Stimulated activated CD8-positive, alpha-beta memory T cell treated with anti-CD3 and anti-CD28 coated beads, Interleukin-12 subunit alpha, Interleukin-12 subunit beta, amount 100 ng/mL, for 4 hours (primary cell): ENCODE measurements at places on chromosomes 16 and 17.

DNA sequence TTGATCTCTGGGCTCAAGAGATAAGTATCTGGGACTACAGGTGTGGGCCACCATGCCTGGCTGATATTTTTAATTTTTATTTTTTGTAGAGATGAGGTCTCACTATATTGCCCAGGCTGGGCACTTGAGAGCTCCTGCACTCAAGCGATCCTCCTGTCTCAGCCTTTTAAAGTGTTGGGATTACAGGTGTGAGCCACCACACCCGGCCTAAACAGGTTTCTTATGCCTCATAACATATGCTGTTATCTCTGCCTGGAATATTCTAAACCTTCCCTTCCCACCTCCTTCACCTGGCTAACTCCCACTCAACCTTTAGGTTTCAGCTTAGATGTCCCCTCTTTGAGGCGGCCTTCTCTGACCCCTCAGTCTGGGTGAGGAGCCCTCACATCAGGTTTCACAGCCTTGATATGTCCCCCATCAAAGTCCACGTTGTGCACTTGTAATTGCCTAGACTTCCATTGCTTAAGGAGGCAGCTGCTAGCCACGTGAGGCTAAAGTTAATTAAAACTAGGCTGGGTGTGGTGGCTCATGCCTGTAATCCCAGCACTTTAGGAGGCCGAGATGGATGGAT is 8.6 kb upstream of the CNP start:
- no peak for DNase-seq

GRCh38 chr16:69703638-69704037 is 22.7 kb downstream of the NQO1 start:
- no peak for DNase-seq

GRCh38 chr16:22787466-22788192 is 26.3 kb upstream of the HS3ST2 start:
- DNase-seq, result no peak

DNA sequence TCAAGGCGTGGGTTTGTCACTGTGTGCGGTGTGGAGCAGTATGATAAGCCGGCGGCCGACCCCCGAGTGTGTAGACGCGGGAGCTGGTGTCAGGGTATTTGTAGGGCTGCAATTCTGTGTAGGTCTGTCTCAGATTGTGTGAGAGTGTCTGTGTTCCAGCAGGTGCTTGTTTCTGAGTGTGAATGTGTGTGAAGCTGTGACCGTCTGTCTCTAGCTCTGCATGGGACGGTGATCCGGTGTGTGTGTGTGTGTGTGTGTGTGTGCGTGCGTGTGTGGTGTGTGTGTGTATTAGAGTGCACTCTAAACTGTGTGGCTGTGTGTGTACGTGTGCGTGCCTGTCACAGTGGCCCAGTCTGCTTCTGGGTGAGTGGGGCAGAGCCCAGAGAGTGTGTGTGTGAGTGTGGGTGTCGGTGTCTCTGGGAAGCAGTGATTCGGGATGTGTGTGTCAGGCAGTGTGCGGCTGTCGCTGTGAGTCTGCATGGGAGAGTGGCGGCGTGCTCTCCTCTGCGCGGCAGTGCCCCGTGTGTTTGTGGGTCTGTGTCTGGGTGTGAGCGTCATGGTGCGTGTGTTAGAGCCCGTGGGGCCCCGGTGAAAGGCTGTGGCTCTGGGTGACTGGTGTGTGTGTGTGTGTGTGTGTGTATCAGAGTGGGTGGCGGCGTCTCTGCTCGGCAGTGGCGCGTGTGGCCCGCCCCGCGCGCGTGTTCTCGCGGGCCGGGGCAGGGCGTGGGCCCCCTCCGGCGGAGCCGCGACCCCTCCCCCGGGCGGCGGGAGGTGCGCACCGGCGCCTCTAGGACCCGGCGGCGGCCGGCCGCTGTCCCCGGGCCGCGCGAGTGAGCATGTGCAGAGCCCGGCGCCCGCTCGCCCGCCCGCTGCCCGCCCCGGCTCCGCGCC is at the start of gene WSCD1:
Gene WSCD1, plus strand, starts transcription at position 841 of the 891 bp plus-strand sequence. CDS start 10,280 bp downstream, outside the sequence.
- DNase-seq, result no peak

GRCh38 chr16:3480901-3481695 is 14.2 kb downstream of the C16orf90 start:
- no peak for DNase-seq
